CD4-positive, alpha-beta T cell treated with Interleukin-4 for 4 hours (primary cell): ENCODE measurements at places on chromosomes 4 and X.
A peak's percentile ranks its signal among the peaks of the same experiment; 100 is the strongest.

- no peak for DNase-seq
Measured at GRCh38 chrX:30920271-30920670, 31.2 kb upstream of the TAB3 start.

GRCh38 chrX:3717742-3718420 lies 4.4 kb upstream of the PRKX start:
- no peak for DNase-seq

GRCh38 chr4:173195109-173195508 lies 26.5 kb downstream of the GALNT7 start:
- DNase-seq, result no peak

- no peak for DNase-seq
Measured at GRCh38 chr4:154526151-154526550, 24.0 kb downstream of the PLRG1 start.

DNA sequence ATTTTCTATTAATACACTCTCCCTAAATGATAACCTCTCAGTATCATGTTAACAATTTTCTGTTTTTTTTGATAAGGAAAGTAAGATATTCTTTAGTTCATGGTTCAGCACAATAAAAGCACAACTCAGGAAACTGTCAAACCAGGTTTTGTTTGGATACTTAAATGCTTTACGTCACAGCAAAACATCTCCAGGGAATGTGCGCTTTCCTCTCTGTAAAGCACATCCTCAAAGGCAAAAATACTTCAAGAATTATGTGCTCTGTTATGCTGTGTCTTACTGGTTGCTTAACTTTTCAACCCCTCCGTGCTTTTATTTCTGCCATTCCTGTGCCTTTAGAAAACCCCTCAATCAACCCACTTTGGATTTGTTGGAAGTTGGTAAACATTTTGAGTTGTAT lies 27.8 kb downstream of the SNX25 start:
- DNase-seq, result no peak

GRCh38 chrX:42941671-42942070 lies 163.7 kb upstream of the PPP1R2C start:
- DNase-seq, result no peak

- DNase-seq, result no peak
Measured at GRCh38 chr4:97866821-97867556, 276.3 kb downstream of the STPG2 start.

DNA sequence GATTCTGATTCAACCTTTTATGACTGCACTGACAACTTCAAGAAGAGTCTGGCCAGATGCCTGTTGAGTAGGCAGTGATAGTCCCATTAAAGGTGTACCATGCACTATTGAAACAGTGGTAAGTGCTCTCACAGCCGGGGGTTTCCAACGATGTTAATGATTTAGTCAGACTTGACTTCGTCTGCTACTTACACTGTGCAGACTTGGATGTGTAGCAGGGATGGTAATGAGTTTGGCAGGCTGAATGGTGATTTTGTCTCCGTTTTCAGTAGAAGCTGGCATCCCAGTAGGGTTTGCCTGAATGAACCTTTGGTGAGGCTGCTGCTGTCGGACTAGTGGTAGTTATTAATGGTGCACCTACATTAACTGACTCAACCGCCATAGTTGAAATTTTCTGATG lies 52.0 kb upstream of the TMSB15B start:
- DNase-seq, result no peak

GRCh38 chr4:6245246-6246169 lies 24.1 kb upstream of the WFS1 start:
- no peak for DNase-seq

- DNase-seq, result no peak
Measured at GRCh38 chr4:86717651-86718050, 123.5 kb downstream of the PTPN13 start.

DNA sequence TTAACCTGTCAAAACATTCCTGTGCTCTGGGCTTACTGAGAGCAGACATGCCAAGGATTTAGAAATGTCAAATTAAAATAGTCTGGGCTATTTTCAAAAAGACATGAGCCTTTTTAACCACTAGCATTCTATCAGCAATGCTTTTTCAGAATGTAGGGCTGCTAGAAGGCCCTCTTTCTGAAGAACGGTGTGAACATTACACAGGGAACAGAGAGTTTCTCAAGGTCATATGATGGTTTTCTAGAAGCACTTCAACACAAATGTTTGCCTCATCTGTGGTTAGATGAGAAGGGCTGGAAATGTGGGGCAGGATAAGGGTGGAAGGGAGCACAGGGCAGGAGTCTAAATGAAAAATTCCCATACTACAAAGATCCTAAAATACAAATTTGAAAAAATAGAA lies 39.3 kb downstream of the GRIA3 start:
- DNase-seq, result no peak

DNA sequence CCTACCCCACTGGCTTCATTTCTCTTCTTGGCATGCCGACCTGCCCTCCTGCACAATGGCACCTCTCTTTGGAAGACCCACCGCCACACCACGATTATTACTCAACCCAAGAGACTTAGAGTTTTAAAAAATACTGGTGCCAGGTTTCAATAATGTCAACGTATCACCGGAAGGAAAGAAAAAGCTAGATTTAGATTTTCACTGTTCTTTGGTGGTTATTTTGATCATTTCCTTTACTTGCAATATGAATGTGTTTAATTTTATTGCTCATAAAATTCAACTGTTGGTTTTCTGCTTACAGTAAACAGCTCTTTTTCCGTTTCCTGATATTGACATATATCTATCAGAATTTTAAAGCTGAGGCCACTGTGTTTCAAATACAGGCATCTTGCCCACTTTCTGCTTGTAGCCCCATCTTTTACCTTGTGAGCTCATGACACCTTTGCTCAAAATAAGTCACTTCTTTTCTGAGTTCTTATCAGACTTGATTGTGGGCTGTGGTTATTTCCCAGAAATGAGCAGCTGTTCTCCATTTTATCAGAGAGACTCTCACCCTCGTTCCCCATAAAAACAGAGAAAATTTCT lies 439.1 kb downstream of the INPP4B start:
- peak; percentile 83 for DNase-seq

DNA sequence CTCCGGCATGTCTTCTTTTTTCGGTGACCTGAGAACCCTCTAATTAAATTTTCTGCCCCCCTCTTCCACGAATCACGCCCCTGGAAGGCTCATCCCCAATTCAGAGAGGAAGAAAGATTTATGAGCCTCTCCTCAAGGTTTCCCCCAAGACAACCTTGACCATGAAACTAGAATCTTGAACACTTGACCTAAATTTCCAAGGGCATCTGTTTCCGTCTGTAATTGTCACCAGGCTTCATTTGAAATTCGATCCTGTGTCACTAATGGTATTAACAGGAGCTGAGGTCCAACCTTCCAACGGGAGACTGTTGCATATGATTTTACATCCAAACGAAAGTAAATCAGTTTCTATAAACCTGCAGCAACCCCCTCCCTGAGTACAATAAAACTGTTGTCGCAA lies 139.9 kb upstream of the ZIC3 start:
- DNase-seq, result no peak

DNA sequence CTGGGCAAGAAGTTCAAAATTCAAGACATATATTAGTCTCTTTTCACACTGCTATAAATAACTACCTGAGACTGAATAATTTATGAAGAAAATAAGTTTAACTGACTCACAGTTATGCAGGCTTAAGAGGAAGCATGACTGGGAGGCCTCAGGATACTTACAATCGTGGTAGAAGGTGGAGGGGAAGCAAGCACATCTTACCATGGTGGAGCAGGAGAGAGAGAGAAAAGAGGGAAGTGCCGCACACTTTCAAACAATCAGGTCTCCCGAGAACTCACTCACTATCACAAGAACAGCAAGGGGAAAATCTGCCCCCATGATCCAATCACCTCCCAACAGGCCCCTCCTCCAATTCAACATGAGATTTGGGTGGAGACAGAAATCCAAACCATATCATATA lies 273.3 kb upstream of the RASGEF1B start:
- no peak for DNase-seq

DNA sequence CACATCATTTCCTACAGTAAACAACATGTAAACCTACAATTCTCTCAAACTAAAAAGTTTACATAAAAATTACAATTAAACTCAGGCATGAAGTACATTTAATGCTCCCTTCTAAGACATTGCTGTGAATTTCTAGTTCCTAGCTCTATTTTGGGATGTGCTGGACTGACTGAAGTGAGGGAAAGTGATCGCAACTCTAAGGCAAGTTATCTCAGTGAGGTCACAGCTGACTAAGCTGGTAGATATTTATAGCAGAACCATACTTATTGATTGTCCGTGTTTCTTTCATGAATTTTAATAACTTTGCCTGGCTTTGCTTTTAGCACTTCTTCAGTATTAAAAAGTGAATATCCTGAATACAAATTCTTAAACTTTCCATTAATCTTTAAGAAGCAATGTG lies 570.4 kb upstream of the GALNTL6 start:
- no peak for DNase-seq

- DNase-seq, result no peak
Measured at GRCh38 chr4:5821665-5822358, 71.1 kb downstream of the CRMP1 start.

GRCh38 chrX:44017676-44018075 lies 44.5 kb upstream of the NDP start:
- DNase-seq, result no peak

GRCh38 chr4:182062458-182062857 lies 180.7 kb upstream of the TENM3 start:
- no peak for DNase-seq

- no peak for DNase-seq
Measured at GRCh38 chrX:9829308-9830267, 43.4 kb downstream of the SHROOM2 start.

DNA sequence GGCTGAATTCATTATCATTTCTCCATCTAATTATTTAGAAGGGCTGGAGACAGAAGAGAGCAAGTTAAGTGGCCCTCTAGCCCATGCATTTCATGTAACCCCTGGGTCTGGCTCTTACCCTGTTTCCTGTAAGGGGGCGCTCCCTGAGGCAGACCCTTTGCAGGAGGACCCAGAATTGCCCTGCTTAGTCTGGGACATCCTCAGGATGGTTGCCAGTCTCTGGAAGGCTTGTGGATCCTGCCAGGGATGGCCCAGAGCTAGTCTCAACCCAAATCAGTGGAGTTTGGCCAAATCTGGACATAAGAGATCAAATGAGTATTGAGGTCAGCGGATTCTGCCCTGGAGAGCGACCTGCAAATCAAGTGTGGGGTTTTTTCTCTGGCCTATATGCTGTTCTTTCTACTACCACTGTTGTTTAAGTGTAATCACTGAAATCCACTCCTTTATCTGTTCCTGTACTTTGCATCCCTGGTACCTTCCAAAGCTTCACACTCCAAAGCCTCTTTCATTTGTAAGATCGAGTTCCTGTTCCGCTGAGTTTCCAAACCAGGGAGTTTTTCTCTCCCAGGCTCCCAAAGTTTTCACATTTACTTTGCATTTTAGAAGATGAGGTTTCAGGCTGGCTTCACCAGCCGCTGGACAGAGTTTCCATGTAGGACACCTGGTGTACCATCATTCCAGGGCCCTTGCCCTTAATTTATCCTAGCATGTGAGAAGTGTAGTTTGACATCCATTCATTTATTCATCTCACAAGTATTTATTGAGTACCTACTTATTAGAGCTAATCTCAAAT lies 6.3 kb downstream of the KLF3 start:
- DNase-seq, result no peak

- DNase-seq, result no peak
Measured at GRCh38 chr4:40586729-40587128, 42.9 kb downstream of the RBM47 start.

DNA sequence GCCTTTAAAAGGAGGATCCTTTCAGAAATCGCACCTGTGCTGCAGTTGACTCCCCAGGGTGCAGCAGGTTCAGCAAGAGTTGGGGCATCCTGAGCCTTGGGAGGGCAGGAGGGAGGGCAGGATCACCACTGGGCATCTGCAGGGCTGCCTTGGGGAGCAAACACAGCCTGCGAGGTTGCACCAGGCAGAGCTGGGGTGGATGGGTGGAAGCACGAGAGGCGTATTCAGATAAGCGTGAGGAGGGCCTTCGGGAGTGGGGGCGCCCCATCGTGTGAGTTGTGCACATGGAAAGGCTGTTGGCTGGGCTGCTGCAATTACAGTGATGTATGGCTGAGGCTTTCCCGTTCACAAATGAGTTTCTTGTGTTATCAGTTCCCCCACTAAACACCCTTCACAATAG lies 55.5 kb downstream of the PSAPL1 start:
- no peak for DNase-seq

DNA sequence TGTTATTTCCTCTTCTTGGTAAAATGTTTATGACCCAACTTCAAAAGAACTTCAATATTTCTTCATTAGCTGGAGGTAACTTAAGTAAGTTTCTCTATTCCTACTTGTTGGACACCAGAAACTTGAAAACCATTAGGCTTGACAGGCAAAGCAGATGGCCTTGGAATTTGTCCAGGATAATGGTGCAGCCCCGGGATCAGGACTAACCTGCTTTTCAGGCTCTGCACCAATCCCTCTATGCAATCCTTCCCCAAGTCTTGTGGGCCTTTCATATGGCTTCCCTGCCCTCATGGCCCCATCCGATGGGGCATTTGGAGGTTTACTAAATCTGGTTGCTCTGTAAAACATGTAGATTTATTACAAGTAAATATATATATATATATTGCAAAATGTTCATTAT lies 68.5 kb downstream of the SPINK2 start:
- no peak for DNase-seq

GRCh38 chr4:163600727-163601126 lies 106.2 kb downstream of the TMA16 start:
- DNase-seq, result no peak

- DNase-seq, result no peak
Measured at GRCh38 chr4:87530868-87531267, 1.7 kb upstream of the SPARCL1 start.

GRCh38 chr4:7295911-7296660 lies 103.7 kb downstream of the SORCS2 start:
- no peak for DNase-seq

GRCh38 chr4:155377276-155377675 lies 511 bp upstream of the MAP9 start:
- no peak for DNase-seq

DNA sequence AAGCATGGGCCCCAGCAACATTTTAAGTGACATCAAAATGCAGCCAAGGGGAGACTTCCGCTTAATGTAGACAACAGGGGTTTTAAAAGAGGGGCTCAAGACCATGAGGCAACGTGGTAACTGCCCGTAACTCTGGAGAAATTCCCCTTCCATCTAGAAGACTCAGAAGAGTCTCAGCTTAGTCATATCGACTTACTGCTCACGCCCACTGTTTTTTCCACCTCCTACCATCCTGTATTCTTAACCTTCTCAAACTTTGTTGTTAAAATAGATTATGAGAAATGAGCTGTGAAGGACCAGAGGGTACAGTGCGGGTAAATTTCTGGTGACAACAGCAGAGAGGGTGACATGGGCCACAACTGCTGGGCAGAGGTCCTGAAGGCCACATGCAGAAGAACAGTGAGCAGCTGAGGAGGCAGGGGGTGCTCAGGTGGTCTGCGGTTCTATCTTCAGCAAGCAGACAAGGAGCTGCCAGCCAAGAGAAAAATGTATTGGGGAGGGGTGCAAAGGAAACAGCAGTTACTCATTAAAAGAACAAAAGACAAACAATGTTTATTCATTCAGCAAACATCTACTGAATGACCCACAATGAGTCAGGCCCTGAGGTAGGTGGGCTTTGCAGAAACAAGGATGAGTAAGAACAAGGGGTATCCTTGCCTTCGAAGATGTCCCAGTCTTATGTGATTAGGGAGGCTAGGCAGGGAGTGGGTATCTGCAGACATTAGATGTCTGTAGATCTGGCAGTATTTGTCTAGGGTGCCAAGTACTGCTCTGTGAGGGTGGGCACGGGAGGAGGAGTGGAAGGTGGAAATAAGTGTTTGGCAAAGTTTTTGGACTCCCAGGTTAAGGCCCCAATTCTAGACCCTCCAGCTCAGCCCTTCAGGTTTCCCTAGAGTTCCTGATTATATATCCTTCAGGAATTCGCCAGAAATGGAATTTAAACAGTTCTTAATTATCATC lies 175.3 kb downstream of the TSPAN5 start:
- DNase-seq, result no peak
